ENCODE measurements at places on chromosomes 6 and 20.

DNA sequence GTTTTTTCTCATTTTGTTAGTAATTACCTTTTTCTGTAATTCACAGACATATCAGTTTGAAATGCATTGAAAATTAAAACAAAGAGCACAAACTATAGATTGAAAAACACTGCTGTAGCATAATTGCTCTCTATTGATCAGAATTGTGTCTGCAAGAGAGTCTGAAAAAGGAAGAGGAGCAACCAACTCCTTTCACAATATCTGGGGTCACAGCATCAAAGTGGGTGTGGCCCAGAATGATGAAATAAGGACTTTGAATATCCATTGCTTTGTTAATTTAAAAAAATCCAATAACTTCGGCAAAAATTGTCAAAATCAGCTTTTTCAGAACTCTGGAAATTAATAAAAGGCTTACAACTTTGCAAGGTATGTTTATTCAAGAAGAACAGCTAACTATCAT, 99.2 kb downstream of the MYLK4 start:
- DNase-seq = no peak

DNA sequence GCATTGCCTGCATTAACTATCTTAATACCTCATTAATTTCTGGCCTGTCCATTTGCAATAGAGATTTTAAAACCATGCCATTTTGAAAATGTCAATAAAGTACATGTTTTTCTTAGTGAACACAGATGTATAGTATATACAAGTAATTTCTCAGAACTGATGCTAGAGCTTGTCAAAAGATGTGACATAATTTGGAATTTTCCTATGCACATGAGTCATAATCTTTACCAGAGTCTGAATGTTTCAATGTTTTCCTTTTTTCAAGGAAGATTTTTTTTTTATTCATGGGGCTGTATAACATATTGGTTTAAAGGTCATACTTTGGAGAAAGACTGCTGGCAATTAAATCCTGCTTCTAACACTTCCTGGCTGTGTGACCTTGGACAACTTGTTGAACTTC, 1347.5 kb upstream of the ADGRB3 start:
- DNase-seq = no peak

GRCh38 chr6:29747688-29748250, 24.5 kb downstream of the HLA-F start:
- no peak for DNase-seq

GRCh38 chr6:41966961-41967311, 25.3 kb upstream of the CCND3 start:
- no peak for DNase-seq

GRCh38 chr6:104771258-104771832, 88.4 kb downstream of the HACE1 start:
- DNase-seq = no peak

- no peak for DNase-seq
Measured at GRCh38 chr6:103011605-103012004, 1618.1 kb downstream of the GRIK2 start.

- no peak for DNase-seq
Measured at GRCh38 chr6:81590314-81590691, 162.2 kb downstream of the TENT5A start.

- no peak for DNase-seq
Measured at GRCh38 chr6:21171801-21172200, 421.8 kb upstream of the SOX4 start.

- DNase-seq = no peak
Measured at GRCh38 chr6:7261852-7262461, 51.0 kb downstream of the SSR1 start.

DNA sequence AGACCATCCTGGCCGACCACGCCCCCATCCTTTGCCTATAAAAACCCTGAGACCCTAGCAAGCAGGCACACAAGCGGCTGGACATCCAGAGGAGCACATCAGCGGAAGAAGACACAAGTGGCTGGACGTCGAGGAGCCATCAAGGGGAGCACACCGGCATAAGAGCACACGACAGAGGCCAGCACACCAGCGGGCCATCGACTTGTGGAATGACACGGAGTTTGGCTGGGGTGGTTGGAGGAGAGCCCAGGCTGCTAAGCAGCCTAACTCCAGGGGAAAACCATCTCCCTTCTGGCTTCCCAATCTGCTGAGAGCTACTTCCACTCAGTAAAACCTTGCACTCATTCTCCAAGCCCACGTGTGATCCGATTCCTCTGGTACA, 44.8 kb upstream of the BCLAF1 start:
- no peak for DNase-seq

DNA sequence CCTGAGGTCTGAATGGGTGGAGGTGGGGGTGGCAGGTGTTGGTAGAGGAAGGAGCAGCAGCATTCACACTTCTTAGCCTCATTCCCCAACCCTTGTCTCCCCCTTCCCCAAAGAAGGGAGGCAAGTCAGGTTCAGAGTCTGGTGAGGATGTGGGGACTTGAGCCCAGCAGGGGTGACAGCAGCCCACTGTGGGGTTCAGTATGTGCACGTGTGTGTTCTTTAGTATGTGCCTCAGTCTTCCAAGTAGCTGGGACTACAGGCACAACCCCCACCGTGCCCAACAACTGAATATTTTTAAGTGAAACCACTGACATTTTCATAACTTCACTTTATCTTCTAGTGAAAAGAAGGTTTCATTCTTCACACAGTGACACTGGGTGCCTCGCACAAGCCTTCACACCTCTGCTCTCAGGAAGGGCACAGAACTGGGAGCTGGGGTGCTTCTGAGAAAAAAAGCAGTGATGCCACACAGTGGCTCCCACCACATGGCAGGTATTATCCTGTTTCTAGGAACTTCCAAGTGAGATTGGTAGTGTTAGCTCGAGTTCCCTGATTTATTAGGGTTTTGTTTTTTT, 33.4 kb upstream of the PRELID3B start:
- DNase-seq = no peak

DNA sequence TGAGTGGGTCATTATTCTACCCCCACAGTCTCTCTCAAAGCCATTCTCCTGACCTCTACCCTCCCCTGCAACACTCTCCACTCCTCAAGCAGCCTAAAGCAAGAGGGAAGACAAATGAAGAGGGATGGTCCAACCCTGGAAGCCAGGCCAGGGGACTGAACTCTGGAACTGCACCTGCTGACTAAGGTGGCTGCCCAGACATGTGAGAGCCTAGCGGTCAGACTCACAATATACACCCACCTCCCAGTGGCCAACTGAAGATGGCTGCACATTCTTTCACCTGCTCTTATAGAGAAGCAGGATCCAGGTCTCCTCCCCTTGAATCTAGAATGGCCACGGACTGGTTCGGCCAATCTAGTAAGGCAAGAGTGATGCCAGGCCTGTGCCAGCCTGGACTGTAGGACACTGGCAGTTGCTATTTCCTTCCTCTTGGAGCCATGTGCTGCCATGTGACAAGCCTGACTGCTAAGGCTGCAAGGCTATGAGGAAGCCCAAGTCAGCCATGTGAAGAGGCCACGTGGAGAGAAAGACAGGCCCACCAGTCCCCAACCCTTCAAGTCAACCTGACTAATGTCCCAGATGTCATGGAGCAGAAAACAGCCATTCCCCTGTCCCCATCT, 31.8 kb downstream of the ACSS1 start:
- DNase-seq = no peak

GRCh38 chr6:33161354-33162331, 30.6 kb downstream of the COL11A2 start:
- DNase-seq = peak; percentile 85

- no peak for DNase-seq
Measured at GRCh38 chr6:3142536-3142935, 14.8 kb downstream of the TUBB2A start.

- peak; percentile 94 for DNase-seq
Measured at GRCh38 chr6:169070506-169071176, 183.0 kb downstream of the THBS2 start.

- DNase-seq = no peak
Measured at GRCh38 chr6:25706314-25707014, 48.1 kb upstream of the SLC17A4 start.

DNA sequence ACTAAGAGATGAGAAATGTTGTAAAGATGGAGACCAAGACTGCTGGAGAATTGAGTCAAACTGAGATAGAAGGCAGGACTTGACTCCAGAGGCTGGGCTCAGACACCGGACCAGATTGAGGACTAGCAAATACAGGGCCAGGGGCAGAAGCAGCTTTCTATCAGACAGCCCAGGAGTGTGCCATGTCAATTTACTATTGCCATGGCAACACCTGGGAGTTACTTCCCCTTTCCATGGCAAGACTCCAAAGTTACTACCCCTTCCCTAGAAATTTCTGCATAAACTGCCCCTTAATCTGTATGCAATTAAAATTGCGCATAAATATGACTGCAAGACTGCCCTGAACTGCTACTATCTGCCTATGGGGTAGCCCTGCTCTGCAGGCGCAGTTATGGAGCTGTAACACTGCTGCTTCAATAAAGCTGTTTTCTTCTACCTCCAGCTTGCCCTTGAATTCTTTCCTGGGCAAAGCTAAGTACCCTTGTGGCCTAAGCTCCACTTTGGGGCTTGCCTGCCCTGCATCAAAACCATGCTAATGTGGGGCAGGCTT, 90.1 kb upstream of the EDN1 start:
- DNase-seq = no peak

DNA sequence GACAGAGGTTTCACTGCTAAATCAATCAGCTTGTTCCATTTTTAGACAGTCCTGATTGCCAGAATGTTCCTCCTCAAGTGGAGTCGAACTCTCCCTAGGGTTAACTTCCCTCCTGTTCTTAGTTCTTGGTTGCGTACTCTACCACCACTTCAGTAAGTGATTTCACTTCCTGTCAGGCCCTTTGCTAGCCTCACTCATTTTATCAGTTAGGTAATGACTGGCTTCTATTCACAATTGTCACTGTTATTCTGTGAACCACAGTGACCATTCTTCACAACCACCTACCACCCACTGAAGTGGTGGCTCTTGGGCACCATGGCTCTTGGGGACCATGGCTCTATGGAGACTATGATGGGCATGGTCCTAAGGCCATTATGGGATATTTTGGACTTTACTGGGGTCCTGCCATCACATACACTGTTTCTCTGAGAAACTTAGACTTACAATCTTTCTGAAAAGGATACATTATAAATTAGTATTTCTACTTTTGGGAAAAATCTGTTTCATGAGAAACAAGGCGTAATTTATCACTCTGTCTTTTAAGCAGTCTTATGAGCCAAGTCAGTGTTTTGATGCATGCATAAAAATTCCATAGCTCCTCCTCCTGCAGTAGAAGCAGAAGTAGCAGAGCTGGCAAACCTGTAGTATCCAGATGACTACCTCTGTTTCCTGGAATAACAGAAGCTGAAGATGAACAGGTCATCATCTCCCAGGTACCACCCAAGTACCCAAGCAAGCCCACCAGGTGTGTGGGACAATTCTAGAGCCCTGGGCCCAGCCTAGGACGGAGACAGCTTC, 66.3 kb downstream of the ATXN1 start:
- DNase-seq = no peak

DNA sequence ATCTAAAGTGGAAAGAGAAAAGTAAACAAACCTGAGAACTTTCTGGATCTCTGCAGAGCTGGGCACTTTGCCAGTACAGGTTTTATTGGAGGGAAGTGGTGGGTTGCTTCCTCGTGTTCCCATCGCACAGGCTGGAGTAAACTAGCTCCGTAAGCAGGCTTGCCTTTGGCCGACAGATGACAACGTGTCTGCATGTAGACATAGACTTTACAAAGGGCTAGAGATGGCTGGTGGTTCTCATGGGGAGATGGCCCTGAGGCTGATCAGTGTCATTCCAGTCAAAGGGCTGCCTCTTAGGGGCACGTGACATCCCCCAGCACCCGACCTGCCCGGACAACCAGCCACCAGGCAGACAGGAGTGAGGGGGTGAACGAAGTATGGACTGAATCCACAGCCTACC, 98.8 kb downstream of the YTHDF1 start:
- no peak for DNase-seq

- no peak for DNase-seq
Measured at GRCh38 chr20:64182146-64182865, 18.1 kb downstream of the MYT1 start.

DNA sequence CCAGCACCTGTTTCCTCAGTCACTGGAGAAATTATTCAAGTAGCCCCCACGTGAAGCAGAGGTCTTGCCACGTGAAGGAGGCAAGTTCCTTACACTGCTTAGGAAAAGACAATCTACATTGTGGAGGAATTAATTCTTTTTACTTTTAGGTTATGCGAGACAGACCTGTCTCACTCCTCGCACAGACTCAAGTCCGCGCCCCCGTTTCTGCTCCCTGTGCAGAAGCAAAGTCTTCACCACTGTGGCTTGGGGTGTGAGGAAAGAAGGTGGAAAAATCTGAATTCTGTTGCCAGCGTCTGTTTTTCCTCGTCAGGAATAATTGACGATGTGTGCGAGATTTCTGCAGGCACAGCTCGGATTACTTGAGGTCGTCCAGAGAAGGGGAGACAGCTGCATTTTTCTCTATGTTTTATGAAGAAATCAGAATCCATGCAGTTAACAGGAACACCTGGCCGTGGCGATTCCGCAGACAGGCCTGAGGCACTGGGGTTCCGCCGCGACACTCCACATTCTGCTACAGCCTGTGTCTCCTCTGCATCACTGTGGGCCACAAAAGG, 185.1 kb downstream of the SMOC2 start:
- no peak for DNase-seq

GRCh38 chr20:41697861-41698559, 79.8 kb upstream of the CHD6 start:
- DNase-seq = no peak

DNA sequence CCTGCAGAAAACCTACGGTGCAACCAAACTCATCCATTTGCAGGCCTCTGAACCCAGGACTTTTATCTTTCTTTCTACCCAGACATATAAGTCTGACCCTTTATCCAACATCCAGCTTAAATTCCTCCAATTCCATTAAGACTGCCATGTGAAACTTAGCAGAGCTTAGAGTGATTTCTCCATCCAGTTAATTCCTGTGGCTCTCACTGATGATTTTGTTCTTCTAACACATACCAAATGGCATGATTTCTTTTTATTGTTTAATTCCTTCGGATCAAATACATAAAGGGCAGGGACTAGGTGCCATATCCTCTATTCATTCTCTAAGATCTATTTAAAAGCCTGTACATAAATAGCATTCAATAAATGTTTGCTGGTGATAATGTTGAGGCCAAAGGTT, 92.9 kb downstream of the TASP1 start:
- DNase-seq = no peak

GRCh38 chr20:5189917-5190316, 63.1 kb downstream of the CDS2 start:
- no peak for DNase-seq

- DNase-seq = no peak
Measured at GRCh38 chr6:157107915-157108651, 215.2 kb downstream of the TMEM242 start.
